ENCODE measurements at places on chromosomes 7 and 10.

DNA sequence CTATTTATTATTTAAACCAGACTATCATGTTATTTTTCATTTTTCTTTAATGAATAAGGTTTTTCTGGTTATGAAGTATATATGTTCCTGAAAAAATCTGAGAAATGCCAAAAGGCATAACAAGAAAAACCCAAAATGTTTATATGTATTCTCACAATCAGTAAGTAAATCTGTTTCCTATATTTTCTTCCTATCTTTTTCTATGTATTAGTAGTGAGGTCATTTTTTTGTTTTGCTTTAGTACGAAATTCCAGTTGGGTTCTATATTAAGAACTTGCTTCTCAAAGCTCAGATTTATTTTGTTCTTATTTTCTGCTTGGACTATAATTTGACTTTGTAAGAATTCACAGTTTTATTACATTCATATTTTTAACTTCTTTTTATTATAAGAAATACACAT, 287.5 kb upstream of the NFE2L3 start:
- no peak for DNase-seq

DNA sequence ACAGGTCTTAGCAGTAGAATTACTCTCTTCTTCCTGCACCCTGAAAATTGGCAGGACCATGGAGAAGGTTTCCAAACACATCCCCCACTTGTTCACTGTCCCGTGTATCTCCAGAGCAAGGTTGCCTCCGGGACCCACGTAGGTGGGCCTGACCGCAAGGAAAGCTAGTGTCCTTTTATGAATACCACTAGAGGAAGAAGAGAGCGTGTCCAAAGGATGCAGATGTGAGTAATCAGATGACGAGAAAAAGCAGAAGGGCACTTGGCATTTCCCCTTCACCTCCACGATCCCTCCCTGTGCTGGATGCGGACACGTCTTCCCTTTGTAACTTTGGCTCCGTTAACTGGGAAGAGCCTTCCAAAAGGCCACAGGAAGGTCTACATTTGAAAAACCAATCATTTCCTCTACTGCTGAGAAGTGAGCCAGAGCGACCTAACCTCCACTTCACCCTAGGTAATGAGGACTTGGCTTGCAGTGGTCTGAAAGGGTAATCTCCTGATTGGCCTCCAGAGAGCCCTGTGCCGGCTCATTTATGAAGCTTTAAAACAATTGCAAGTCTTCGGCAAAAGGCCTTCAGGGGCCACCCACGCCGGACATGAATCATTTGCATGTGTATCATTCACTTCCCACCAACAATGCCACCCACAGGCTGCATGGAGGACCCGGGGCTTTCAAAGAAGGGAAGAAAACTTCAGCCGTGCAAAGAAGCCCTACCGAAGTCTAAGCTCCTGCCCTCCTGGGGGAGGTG, 55.4 kb downstream of the LYZL1 start:
- DNase-seq, result no peak

GRCh38 chr7:21565614-21566013, 22.8 kb downstream of the DNAH11 start:
- DNase-seq, result no peak

- no peak for DNase-seq
Observed at GRCh38 chr10:14773551-14774213, 1.0 kb downstream of the FAM107B start.

DNA sequence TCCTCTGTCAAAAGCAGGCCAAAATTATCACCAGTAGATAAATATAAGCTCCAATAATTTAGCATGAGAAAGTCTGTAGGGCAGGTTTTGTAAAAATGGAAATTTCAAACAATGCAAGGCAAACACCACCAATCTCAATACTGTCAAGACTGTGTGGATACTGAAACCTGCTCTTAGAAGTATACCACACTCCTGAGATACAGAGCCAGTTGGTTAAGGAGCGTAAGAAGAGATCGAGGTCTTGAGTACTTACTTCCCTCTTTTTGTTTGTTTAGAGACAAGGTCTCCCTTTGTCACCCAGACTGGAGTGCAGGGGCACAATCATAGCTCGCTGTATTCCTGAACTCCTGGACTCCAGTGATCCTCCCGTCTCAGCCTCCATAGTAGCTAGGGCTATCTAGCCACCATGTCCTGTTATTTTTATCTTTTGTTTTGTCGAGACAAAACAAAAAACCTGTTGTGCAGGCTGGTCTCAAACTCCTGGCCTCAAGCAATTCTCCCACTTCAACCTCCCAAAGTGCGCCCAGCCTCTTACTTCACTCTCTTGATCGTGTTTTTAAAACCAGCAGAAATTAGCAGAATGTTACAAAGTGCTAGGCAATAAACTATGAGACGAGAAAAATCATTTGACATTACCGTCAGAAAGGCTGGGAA, 205.7 kb downstream of the PARD3 start:
- DNase-seq, result no peak

GRCh38 chr10:11810313-11810766, 12.8 kb upstream of the PROSER2 start:
- no peak for DNase-seq

- DNase-seq, result no peak
Observed at GRCh38 chr10:88159127-88159829, 295.9 kb downstream of the PTEN start.

DNA sequence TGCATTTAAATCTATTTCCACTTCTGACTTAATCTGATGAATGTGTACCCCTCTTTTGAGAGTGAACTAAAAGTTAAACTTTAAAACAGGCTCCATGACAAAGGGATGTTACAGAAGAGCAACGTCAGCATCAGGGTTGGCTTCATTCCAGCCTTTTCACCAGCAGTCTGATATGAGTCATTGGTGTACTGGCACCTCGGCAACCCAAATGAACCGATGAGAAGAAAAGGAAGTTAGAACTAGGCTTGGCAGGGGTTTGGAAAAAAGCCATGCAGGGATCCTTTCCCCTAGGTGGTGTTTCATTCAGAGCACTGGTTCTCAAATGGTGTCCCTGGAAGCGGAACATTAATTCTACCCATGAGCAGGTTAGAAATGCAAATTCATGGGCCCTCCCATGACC, 53.6 kb downstream of the SEC61G start:
- DNase-seq, result no peak

GRCh38 chr10:123552760-123553554, 113.2 kb upstream of the GPR26 start:
- DNase-seq, result no peak

GRCh38 chr7:75870557-75871161, 8.2 kb upstream of the RHBDD2 start:
- no peak for DNase-seq

GRCh38 chr10:126926568-126926967, 21.3 kb downstream of the DOCK1 start:
- DNase-seq, result no peak

DNA sequence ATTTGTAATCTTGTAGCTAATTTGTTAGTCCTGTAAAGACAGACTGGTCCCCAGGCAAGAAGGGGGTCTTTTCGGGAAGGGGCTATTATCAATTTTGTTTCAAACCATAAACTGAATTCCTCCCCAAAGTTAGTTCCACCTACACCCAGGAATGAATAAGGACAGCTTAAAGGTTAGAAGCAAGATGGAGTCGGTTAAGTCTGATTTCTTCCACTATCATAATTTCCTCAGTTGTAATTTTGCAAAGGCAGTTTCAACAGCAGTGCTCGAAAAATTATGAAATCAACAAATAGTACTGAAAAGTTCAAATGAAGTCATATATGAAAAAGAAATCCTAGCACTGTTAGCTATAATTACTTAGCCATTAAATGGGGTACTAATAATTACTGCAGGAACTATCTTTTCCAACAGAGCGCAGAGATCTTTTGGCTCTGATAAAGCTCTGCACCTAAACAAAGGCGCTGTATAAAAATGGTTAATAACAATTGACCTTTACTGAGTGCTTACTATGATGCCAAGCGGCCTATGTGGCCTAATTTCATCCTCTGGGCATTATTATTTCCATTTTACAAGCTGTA, 756 bp upstream of the SEC24C start:
- no peak for DNase-seq

DNA sequence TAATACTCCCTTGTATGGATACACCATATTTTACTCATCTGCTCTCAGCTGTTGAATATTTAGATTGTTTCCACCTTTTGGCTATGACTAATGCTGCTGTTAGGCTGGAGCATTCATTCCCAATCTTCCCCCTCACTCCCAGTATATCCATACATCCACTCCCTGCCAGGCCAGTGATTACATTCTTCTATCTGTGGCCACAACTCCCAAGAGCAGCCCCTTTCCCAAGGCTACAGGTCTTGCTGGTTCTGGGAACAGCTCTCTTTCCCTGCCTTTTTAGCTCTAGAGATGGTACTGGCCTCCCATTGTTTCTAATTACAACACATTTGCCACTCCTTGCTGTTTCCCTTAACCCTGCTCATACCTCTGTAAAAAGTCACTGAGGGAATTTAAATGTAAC, 28.2 kb downstream of the SFR1 start:
- DNase-seq, result no peak

DNA sequence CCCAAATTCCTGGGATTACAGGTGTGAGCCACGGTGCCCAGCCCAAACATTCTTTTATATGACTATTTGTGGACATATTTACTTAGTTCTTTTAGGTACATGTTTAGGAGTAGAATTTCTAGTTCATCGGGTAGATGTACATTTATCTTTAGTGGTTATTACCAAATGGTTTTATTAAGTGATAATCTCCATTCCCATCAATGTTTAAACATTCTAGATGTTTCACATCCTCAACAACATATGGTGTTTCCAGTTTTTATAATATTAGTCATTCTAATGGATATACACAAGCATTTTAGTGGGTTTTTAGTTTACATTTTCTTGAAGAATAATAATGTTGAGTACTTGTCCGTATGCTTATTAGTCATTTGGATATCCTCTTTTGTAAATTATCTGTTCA, 131.7 kb downstream of the RTKN2 start:
- no peak for DNase-seq

GRCh38 chr7:95986178-95986764, 213.9 kb downstream of the DYNC1I1 start:
- no peak for DNase-seq

GRCh38 chr10:29811751-29812427, 177.1 kb upstream of the SVIL start:
- no peak for DNase-seq

DNA sequence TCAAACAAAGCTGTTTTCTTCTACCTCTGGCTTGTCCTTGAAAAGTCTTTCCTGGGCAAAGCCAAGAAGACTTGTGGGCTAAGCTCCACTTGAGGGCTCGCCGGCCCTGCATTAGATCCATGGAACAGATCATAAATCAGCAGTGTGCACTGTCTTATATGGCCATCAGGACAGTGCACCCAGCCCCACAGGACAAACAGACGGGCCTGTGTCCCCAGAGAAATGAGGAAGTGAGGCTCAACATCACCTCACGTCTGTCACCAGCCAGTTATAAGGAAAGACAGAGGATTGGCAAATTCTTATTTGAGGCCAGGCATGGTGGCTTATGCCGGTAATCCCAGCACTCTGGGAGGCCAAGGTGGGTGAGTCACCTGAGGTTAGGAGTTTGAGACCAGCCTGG, 12.3 kb upstream of the IFT22 start:
- DNase-seq, result no peak

- DNase-seq, result no peak
Observed at GRCh38 chr10:119360181-119360921, 153.0 kb downstream of the GRK5 start.

GRCh38 chr7:128831994-128832879, 2.0 kb downstream of the FLNC start:
- DNase-seq, result no peak

GRCh38 chr7:73809467-73809951, 21.3 kb upstream of the CLDN4 start:
- DNase-seq, result no peak

GRCh38 chr7:99252166-99252895, 20.3 kb upstream of the MYH16 start:
- no peak for DNase-seq

- no peak for DNase-seq
Observed at GRCh38 chr10:11234857-11235531, 217.3 kb downstream of the CELF2 start.

DNA sequence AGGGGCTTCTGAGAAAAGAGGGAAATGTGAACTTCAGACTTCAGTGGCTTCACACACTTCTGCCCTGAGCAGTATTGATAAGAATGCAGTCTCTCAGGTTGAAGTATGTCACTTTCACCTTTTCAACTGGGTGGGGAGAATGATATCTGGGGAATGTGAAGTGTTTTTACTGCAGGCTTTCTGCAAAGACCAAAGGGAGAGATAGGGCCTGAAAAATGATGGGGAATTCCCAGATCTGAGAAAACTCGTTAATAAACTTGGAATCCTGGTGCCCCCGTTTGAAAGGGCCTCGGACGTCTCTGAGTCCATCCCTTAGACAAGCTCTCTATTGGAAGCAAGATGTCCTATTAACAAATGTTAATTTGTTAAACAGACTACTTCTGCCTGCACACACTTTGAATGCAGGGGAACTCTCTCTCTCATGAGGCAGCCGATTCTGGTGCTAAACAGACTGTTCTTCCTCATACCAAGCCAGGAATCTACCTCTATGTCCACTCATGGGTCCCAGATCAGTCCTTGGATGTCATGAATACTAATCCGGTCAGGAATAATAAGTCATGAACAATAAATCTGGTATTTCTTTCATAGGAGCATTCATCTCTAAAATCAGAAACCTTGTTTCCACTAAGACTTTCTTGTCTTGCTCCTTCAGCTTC, 193.6 kb downstream of the JCAD start:
- no peak for DNase-seq

GRCh38 chr7:31513790-31514189, at the start of gene ITPRID1:
ITPRID1 (plus strand) TSS chr7:31514090; CDS start chr7:31553025, 38,935 bp downstream.
- no peak for DNase-seq

GRCh38 chr7:21076574-21076973, 289.9 kb upstream of the SP8 start:
- no peak for DNase-seq

DNA sequence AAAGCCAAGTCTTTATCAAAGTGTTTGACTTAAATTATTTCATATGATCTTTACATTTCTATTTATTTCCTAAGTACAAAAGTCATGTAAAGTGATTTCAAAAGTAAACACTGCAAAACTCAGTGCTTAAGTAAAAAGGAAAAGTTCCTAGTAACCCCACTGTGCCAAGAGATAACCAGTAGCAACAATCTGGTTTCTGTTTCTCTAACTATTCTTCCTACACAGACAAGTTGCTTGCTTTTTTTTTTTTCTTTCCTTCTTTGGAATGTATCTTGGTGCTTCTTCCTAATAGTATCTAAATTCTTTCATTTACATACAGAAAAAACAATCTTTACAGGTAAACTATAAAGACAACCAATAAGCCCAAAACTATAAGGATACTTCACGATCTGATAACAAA, 3.1 kb downstream of the JCAD start:
- DNase-seq, result no peak

DNA sequence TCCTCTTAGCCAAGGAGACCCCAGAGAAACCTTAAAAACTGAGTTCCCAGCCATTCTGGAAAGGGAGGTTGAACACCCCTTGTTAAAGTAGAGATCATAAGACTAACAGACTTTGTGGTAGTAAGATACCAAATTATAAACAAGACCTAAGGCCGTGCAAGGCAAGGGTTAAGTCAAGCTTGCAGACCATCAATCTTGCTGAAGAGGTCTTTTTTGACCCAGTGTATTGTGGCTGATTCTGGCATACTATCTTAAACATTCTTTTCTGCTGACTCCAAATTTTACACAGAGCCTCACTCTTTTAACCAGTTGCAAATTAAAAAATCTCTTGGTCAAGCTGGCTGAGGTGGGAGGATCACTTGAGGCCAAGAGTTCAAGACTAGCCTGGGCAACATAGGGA, 1.2 kb upstream of the TBRG4 start:
- DNase-seq, result no peak
